GM04503 (cell line): ENCODE measurements at places on chromosomes 3 and 15.

- no peak for DNase-seq
Observed at GRCh38 chr3:26438981-26439884, 183.3 kb upstream of the LRRC3B start.

GRCh38 chr3:143628971-143629370 lies 219.3 kb downstream of the SLC9A9 start:
- DNase-seq = no peak

DNA sequence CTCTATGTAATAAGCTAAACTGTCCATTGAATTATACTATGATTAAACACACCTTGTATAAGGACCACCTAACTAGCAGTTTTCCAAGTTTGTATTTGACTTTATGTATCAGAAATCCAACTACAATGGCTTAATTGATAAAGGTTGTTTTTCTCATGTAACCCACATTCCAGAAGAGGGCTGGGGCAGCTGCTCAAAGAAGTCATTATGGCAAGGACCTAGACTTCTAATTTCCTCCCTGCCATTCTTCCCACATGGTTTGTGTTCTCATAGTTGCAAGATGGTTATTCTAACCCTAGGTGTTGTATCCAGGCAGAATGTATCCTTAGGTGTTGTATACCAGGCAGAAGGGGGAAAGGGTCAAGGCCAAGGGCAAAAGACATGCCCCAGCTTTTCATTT lies 35.7 kb downstream of the GPR176 start:
- DNase-seq = no peak

- no peak for DNase-seq
Observed at GRCh38 chr15:42679285-42680141, 57.4 kb downstream of the CDAN1 start.

- no peak for DNase-seq
Observed at GRCh38 chr3:13072600-13073325, 466 bp downstream of the IQSEC1 start.

- no peak for DNase-seq
Observed at GRCh38 chr3:114005481-114005880, 50.8 kb downstream of the CCDC191 start.

DNA sequence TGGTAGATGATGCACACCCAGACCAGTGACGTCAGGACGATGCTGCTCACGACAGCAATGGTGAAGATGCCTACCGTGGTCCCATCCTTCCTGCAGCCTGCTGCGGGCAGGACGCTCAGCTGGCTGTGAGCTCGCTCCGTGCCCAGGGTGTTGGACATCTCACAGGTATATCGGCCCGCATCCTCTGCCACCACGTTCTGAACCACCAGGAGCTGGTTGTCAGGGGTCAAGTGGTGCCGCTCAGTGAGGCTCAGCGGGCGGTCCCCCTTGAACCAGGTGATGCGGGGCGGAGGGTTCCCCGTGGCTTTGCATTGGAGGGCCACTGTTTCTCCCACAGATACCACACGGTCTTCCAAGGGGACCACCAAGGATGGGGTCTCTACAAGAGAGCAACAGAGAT lies 117.8 kb downstream of the LRIG1 start:
- DNase-seq = no peak

DNA sequence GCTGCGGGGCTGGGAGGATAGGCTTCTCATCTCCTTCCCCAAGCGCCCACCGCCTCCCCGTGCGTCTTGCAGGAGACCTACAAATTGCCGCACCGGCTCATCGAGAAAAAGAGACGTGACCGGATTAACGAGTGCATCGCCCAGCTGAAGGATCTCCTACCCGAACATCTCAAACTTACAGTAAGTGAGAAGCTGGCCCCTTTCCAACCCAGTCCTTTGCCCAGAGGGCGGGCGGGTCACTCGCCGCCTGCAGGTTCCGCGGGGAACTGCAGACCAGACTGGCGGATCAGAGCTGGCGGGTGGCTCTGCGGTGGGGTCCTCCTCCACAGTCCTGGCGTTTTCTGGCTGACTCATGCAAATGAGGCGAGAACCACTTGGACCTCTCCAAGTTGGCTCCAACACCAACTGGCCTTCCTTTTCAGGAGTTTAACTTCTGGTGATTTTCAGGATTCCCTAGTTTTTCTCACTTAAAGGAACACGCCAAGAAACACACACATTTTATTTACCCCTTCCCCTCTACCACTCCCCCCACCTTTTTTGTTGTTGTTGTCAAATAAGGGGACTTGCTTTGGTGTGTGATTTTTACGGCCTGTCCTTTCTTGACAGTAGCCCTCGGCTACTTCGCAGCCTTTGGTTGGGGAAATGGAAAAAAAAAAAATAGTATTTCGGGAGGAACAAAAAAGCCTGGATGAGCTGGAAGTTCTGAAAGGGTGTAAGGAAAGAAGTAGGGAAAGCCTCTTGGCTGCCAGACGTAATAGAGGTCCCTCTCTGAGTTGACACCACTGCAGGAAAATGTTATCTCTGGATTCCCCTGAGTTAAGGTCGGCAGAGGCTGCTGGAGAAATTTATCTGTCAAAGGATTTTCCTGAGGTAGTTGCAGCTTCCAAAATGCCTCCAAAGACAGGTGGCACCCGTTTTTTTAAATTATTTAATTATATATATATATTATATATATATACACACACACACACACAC lies 1.3 kb downstream of the BHLHE40 start:
- peak; percentile 70 for DNase-seq

GRCh38 chr3:29591579-29591978 lies 310.7 kb downstream of the RBMS3 start:
- DNase-seq = no peak

DNA sequence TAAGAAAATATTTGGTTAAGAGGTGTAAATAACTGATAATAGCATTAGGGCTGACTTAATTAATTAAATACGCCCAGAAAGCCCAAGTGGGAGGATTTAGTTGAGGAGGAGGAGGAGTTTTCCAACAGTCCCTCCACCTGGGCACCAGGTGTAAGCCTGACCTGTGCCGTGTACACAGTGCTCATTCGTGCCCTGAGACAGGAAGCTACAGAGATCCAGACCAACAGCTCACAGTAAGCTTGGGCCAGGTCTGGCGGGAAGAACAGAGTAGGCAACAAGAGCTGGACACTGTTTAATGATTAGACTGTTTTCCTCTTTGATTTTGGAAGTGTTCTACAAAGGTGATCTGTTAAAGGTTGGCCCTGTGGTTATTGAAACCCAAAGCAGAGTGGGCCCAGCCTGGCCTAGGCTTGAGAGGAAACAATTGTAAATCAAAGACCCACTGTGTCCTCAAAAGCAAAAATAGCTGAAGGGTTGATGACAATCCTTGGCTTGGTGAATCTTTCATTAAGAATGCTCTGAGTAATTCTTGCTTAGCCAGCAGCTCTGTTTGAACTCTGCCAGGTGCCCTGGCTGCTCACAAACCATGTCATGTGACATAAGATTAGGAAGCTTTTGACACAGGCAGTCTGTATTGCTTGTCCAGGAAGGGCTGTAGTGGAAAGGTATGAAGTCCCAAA lies 13.8 kb downstream of the SQOR start:
- DNase-seq = no peak

GRCh38 chr3:64321747-64322146 lies 96.5 kb upstream of the PRICKLE2 start:
- DNase-seq = peak; percentile 54

DNA sequence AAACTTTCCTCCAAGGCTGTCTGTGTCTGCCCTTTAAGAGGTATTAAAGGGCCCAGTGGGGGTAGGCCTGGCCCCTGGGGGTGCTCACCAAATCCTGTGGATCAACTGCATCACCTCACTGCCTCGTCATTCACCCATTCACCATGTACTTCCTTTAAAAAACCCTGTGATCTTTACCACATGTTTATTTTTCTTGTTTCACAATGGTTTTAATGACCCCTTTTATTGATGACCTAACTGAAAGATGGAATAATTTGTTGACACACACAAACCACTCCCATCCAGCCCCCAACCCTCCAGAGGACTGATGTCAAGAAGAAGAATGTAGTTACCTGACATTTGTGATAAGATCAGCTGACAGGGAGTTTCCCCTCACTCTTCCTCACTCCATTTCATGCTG lies 40.8 kb downstream of the KCNAB1 start:
- no peak for DNase-seq

- no peak for DNase-seq
Observed at GRCh38 chr3:38084334-38085310, 45.6 kb downstream of the DLEC1 start.

- DNase-seq = no peak
Observed at GRCh38 chr15:53884441-53884840, 93.8 kb upstream of the UNC13C start.

DNA sequence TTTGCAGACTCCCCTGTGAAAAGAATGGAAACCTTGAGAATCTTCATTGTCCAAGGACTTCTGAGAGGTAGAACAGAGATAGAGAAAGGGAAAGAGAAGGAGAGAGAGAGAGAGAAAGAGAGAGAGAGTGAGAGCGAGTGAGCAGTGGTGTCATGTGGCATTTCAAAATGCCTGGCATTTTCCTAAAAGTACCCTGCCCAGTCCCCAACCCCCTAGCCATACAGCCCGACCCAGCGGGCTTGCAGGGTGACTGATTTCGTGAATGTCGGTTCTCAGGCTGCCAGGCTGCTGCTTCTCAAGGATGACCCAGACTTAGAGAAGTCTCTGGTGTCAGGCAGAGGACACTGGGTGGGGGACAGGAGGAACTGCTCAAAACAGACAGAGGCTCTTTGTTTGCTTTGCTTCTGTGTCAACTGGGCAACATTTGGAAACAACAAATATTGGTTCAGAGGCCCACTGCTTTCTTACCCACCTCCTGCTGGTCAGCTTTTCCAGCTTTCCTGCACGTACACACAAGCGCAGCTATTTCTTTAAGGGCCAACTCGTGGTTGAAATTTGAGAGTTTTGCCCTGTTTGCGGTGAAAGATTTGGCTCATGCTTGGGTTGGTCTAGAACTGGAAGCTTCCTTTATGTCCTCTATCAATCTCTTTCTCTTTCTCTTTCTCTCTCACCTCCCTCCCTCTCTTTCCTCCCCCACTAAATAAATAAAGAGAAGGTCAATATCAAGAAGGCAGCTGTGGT lies 3.7 kb upstream of the TF start:
- peak; percentile 3 for DNase-seq

GRCh38 chr15:25515633-25516032 lies 76.8 kb upstream of the UBE3A start:
- DNase-seq = no peak

GRCh38 chr15:99564221-99565048 lies 1.3 kb upstream of the MEF2A start:
- no peak for DNase-seq

GRCh38 chr3:124363476-124363875 lies 366.8 kb upstream of the UMPS start:
- peak; percentile 56 for DNase-seq

DNA sequence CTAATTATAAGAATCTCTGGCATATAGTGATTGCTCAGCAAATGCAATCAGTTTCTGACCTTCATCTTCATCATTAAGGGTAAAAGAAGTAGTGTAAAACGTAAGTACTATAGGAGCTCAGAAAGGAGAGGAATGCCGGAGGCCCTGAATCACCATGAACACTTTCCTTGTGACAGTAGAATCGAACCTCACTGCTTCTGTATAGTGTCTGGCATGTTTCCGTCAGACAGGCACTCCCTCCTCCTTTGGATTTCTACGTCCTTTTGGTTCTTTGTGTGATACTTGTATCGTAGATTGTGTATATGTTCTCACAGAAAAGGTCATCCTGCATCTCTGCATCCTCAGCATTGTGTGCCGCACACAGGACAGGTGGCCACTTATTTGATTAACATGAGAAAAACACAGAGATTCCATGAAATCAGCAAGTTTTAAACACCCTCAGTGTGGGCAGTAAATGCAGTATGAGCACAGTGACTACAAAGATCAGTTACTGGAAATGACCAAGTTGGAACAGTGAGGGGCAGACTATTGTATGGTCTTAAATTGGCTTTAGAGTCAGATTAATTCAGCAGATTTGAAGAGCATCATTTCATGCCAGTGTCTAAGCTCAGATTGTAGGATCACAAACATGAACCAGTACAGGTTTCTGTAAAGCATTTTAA lies 234.5 kb downstream of the UBE2E2 start:
- DNase-seq = no peak

DNA sequence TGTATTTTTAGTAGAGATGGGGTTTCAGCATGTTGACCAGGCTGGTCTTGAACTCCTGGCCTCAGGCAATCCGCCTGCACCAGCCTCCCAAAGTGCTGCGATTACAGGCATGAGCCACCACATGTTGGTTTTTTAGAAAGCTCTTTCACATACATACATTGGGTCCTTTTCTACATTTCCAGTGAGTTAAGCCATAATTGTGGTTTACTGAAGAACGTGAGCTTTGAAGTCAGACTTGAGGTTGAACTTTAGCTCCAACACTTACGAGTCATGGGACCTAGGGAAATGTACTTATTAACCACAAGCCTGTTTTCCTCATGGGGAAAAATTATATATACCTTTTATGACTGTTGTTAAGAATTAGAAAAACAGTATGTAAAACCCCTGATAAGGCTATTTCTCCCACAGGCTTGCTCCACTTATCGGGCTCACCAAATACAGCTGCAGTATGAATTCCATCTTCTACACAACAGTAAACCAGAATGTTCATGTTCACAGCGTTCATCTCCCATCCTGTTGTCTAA lies 39.0 kb downstream of the GPR160 start:
- no peak for DNase-seq

- DNase-seq = peak; percentile 34
Observed at GRCh38 chr3:179811321-179812095, 158.7 kb downstream of the USP13 start.

GRCh38 chr3:136114421-136114820 lies 81.7 kb downstream of the MSL2 start:
- no peak for DNase-seq

DNA sequence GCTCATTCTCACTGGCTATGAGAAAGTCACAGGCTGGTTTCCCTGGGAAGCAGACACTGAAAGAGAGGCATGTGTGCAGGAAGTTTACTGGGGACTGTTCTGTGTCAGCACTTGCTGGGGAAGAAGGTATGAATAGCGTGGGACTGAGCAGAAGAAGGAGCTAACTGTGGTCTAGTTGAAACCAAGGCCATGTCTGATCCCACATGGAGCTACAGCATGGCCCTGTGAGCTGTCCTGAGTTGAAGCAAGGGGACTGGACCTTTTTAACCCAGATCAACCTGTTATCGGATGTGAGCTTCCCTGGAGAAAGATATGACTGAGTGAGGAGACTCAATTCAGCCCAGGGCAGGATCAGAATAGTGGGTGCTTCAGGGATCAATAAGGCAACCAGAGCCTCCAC lies 53.7 kb downstream of the DCLK3 start:
- DNase-seq = no peak

- DNase-seq = no peak
Observed at GRCh38 chr15:75650908-75651809, 3.4 kb downstream of the SNX33 start.

DNA sequence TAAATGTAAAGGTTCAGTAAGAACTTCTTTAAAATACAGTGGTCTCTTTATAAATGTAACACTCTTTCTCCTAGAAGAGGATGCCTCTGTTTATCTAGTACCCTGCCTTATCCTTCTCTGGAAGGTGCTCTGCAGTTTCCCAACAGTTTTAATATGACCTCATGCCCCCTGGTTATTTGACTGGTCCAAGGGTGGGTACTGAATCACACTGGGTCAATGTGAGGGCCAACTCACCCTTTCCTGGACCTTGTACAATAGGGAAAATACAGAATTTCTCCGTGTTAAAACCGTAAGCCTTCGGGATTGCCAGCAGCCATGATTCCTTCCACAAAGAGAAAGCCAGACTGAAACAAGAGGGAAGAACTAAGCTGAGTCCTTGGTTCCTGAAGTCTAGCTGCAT lies 9.2 kb downstream of the DCBLD2 start:
- no peak for DNase-seq

GRCh38 chr3:121980450-121980796 lies 41.6 kb downstream of the ILDR1 start:
- no peak for DNase-seq
